ENCODE measurements at places on chromosomes 11 and 22. TPM values are rescaled to one million over a fixed set of nuclear protein-coding genes. Genes with fewer than 3 reads are reported as not detected.

GRCh38 chr11:27427183-27427980, 45.2 kb downstream of the LGR4 start:
- no peak overlapping the region for H3K4me3 ChIP-seq
- no peak for DNase-seq
- H3K27me3 ChIP-seq = no peaks in the 10 kb centered on the region
- no peaks in the 10 kb centered on the region for H3K36me3 ChIP-seq
- H3K27ac ChIP-seq = no peak overlapping the region
- H3K4me1 ChIP-seq = peaks cover 8% of the 10 kb centered on the region

DNA sequence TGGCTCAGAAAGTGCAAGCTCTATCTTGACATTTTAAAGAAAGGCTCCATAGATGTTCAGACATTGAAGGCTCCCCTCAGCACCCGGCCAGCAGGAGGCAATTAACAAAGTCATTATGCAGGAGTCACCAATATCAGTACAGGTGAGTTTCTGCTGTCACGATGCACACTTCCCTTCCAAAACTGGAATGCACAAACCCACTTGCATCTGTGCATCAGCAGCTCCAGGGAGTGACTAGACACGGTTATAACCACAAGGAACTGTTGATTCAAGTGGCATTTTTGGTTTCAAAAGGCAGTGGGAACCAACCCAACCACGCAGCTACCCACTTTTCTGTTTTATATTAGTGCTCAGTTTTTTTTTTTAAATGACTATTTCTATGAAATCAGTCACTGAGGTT, 293.9 kb upstream of the NARS2 start:
- no peaks in the 10 kb centered on the region for H3K27me3 ChIP-seq
- DNase-seq = no peak
- no peaks in the 10 kb centered on the region for H3K4me1 ChIP-seq
- no peak overlapping the region for H3K27ac ChIP-seq
- H3K36me3 ChIP-seq = no peaks in the 10 kb centered on the region
- no peak overlapping the region for H3K4me3 ChIP-seq

GRCh38 chr22:49720279-49720959, 107.3 kb downstream of the BRD1 start:
- no peaks in the 10 kb centered on the region for H3K4me1 ChIP-seq
- no peak overlapping the region for H3K27ac ChIP-seq
- H3K36me3 ChIP-seq = no peaks in the 10 kb centered on the region
- H3K27me3 ChIP-seq = peaks cover 3% of the 10 kb centered on the region

DNA sequence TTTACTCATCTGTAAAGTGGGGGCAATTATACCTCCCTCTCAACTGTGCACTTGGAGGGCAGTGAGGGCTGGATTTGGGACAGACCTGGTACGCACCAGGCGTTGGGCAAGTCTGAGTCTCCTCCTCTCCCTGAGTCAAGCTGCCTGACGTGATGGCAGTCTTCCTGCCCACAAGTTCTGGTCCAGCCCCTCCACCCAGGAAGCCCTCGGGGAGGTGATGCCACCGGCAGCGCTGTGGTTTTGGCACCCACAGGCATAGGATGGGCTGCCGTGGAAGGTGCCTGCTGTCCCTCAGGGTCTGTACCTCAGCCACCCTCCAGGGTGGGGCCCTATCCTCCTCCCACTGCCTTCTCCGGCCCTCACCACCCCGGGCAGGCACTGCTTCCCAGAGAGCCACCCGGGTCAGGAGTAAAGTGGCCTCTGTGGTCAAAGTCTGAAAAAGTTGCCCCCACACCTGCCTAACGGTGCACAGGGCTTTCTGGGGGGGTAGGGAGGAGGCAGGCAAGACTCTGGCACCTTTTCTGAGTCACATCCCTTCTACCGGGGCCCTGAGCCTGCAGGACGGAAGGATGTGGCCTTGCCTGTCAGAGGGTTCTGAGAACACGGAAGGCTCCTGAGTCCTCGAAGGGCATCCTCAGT, 6.5 kb upstream of the APOBEC3H start:
- no peaks in the 10 kb centered on the region for H3K36me3 ChIP-seq
- no peak overlapping the region for H3K27ac ChIP-seq
- H3K27me3 ChIP-seq = no peaks in the 10 kb centered on the region
- no peaks in the 10 kb centered on the region for H3K4me1 ChIP-seq

GRCh38 chr11:126113515-126113957, 50.9 kb upstream of the CDON start:
- H3K4me3 ChIP-seq = no peak overlapping the region
- H3K27ac ChIP-seq = no peak overlapping the region
- H3K27me3 ChIP-seq = no peaks in the 10 kb centered on the region
- DNase-seq = no peak

DNA sequence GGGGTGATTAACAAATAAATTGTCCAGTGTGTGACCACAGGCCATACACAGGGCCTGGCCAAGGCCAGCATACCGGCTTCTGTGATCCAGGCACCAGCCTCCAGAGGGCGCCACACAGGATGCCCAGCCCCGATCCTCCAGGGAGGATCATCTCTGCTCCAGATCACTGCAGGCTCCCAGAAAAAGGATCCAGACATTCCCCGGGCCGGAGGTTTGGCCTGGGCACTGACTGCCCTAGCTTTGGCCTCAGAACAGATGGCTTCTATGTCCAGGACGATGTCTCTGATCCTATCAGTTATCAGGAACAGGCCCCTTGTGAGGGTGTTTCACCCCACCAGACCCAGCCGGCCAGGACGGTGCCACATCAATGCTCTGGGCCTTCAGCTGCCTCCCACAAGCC, 74.5 kb upstream of the LMO1 start:
- no peaks in the 10 kb centered on the region for H3K4me1 ChIP-seq
- no peak overlapping the region for H3K27ac ChIP-seq

Gene C11orf87
- total RNA-seq = 0.29 TPM

Gene NAA40
- 31.1 TPM for total RNA-seq

DNA sequence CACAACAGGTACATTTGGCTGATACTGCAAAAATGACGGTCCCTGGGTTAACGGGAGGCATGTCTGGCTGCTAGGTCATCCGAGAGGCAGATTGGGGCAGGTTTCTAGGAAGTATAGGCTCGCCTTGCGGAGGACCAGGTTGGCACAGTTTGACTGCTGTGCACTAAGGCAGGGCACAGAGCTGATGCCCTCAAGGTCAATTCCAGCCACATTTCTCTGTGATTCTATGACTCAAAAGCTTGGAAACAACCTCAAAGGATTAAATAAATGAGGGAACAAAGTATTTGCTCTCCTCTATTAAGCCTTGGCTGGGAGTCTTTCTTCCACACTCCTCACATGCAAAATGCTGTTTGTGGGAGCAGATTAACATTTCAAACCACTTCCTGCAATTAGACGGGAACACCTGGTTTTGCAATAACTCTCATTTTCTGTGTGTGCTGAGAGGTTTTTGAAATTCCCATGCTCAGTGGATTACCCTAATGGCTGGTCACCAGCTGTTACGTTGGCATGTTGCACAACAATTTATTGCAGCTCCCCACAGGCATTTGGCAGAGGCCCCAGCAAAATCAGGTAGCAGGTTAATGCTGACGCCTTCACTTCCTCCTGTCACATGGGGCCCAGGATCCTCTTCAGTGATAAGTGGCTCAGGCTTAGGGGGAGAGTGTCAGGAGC, 61.0 kb upstream of the PLET1 start:
- H3K36me3 ChIP-seq = no peaks in the 10 kb centered on the region
- H3K27me3 ChIP-seq = no peaks in the 10 kb centered on the region
- peak; percentile 17 for DNase-seq
- H3K4me3 ChIP-seq = no peak overlapping the region
- H3K27ac ChIP-seq = no peak overlapping the region
- peaks cover 5% of the 10 kb centered on the region for H3K4me1 ChIP-seq

GRCh38 chr11:119380160-119380826, 1.2 kb downstream of the USP2 start:
- no peaks in the 10 kb centered on the region for H3K36me3 ChIP-seq
- H3K4me3 ChIP-seq = peak overlapping the region; percentile 81
- H3K27ac ChIP-seq = no peak overlapping the region
- peaks cover 46% of the 10 kb centered on the region for H3K4me1 ChIP-seq

DNA sequence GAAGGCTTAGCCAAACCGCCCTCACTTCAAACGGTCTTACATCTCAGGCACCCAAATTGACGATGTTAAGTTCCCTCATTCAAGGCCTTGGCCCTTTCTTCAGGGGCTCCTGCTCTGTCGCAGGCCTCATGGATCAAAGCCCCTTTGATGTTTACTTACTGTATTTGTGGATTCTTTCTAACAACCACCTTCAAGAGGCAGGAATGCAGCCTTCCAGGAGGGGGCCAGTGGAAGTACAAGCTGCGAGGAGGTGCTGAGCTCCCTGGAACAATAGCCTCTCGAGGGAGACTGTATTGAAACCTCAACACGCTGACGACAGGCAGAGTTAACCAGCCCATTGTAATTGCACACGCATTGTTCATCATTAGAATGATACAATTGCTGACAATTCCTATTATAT, 209.1 kb downstream of the ST3GAL4 start:
- H3K27ac ChIP-seq = no peak overlapping the region
- DNase-seq = no peak
- H3K27me3 ChIP-seq = no peaks in the 10 kb centered on the region
- no peak overlapping the region for H3K4me3 ChIP-seq
- no peaks in the 10 kb centered on the region for H3K36me3 ChIP-seq
- H3K4me1 ChIP-seq = peaks cover 2% of the 10 kb centered on the region

DNA sequence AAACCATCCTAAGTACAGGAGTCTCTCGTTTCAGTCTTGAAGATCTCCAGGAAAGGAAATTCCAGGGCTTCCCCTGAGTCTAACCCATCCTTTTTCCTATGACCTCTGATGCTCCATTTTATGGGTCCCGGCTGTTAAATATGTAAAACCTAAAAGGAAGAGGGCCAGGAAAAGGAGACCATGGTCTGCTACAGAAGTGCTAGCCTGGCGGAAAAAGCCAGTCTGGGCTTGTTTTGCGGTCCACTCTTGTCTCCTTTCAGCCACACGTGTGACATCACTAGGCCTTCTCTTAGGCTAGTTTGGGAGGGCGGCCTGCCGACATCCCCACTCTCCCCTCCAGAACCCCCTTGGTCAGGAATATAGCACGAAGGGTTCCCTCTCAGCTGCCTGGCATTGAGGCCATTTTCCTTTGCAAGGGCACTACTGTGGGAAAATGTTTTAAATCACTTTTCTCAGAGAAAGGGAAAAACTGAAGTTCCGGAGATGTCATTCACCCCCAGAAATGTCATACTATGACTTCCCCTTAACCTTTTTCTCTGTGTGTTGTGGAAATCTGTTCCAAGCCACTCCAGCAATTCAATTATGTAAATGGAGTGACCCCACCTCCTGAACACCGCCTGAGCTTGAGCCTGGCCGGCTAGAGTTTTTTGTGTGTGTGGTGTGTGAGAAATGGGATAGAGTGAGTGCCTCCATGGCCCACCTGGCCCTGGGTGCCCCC, 86.9 kb downstream of the UBASH3B start:
- H3K27me3 ChIP-seq = no peaks in the 10 kb centered on the region
- H3K27ac ChIP-seq = no peak overlapping the region
- H3K4me3 ChIP-seq = no peak overlapping the region
- H3K4me1 ChIP-seq = no peaks in the 10 kb centered on the region
- no peaks in the 10 kb centered on the region for H3K36me3 ChIP-seq
- no peak for DNase-seq

DNA sequence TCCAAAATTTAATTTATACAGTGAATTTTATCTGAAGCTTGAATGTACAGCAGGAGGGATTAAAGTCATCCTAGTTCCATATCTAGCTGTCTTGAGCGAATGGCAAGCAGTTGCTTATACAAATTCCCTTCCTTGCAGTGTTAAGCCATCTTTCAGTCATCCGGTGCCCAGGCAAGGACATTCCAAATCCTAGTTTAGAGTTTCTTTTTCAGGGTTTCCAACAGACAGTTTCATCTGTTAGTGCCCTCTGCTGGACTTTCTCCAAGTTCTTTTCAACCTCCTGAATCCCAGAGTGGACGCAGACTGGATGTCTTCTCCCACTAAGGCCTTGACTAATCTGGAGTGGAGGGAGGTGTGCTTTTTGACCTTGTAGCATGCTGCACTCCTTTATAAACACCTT, 45.4 kb downstream of the GRAMD1B start:
- H3K27me3 ChIP-seq = no peaks in the 10 kb centered on the region
- no peaks in the 10 kb centered on the region for H3K36me3 ChIP-seq
- H3K27ac ChIP-seq = no peak overlapping the region
- H3K4me1 ChIP-seq = peaks cover 8% of the 10 kb centered on the region
- DNase-seq = no peak

Gene PARVA
- total RNA-seq = 13.5 TPM

Gene ABCC8
- total RNA-seq = 2.6 TPM

DNA sequence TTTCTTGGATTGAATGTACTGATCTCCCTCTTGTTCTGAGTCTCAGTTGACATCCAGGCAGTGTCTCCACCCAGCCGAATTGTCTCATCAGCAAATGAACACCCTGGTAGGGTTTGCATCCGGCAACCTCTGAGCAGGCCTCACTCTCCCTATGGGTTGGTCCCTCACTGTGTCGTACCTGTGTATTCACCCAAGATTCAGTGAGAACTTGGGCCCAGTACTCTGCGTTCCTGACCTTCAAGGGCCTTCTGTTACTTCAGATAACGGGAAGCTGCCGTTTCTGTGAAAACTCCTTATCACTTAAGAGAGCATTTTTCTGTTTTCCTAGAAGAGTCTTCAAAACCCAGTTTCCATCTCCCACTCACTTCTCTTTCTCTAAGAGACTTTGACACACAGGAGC, 915.6 kb downstream of the TBC1D22A start:
- H3K27me3 ChIP-seq = no peaks in the 10 kb centered on the region
- H3K4me1 ChIP-seq = peaks cover 10% of the 10 kb centered on the region
- H3K27ac ChIP-seq = no peak overlapping the region
- DNase-seq = no peak

Gene TCP11L1
- 24.0 TPM for total RNA-seq

DNA sequence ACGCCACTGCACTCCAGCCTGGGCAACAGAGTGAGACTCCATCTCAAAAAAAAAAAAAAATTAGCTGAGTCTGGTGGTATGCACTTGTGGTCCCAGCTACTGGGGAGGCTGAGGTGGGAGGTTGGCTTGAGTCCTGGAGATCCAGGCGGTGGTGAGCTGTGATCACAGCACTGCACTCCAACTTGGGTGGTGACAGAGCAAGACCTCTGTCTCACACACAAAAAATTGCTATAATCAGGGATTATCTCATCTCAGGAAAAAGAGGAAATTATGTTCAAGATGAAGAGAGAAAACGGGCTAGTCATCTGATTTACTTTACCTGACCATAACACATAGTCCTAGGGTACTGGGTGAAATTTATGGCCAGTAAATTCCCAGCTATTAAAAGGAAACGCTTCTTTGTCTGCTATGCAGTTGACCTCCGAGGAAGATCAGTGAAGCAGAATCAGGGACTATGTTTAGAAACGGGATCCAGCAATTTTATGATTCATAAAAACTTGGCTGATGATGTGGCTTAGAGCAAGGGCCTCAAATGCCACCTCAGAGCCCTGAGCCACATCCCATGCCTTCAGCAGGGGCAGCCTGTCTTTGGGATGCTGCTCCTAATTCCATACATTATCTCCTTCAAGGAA, 386.2 kb downstream of the NTM start:
- no peaks in the 10 kb centered on the region for H3K36me3 ChIP-seq
- no peaks in the 10 kb centered on the region for H3K4me1 ChIP-seq
- no peak for DNase-seq
- no peak overlapping the region for H3K27ac ChIP-seq
- H3K27me3 ChIP-seq = no peaks in the 10 kb centered on the region

- H3K4me1 ChIP-seq = no peaks in the 10 kb centered on the region
- no peaks in the 10 kb centered on the region for H3K27me3 ChIP-seq
- H3K4me3 ChIP-seq = no peak overlapping the region
- DNase-seq = no peak
These were observed 34.8 kb upstream of the HORMAD2 start for GRCh38 chr22:30045494-30045887.

GRCh38 chr11:124612567-124613246, 1.5 kb downstream of the PANX3 start:
- DNase-seq = no peak
- no peak overlapping the region for H3K27ac ChIP-seq
- H3K27me3 ChIP-seq = no peaks in the 10 kb centered on the region
- no peaks in the 10 kb centered on the region for H3K36me3 ChIP-seq
- no peaks in the 10 kb centered on the region for H3K4me1 ChIP-seq

Gene PLET1
- total RNA-seq = not detected

Gene THRSP
- total RNA-seq = not detected

Gene FAM227A
- total RNA-seq = 3.8 TPM

Measured in H1 (cell line).